ENCODE measurements at places on chromosomes 6 and 20.

DNA sequence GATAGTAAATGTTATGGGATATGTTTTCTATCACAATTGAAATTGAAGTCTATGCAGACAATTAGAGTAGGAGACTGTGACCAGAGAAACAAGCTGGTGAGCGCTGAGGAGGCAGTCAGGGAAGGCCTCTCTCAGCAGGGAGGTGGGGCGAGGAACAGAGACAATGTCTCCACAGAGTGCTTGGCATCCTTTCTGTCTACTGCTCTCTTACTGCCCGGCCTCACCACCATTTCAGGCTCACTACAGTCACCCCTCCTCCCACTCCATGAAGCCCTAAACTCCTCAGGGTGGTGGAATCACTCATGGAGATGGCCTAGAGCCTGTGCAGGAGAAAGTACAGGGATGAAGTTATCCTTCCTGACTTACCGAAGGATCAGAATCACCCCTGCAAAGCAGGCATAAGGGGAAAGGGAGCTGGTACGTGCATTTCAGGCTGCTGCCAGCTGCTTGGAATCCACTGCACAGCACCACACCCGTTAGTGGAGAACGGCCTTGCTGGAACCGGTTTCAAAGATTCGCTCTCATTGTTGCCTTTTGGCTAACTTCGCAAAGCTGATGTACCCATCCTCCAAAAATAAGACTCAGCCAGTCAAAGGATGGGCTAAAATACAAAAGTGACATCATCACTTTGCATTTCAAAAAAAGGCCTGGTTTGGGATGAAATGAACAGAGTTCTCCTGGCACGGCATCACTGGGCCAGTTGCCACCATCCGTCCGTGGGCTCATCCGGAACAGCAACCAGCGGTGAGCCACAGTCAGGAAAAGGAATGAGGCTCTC, 67.3 kb downstream of the SLC22A23 start:
- DNase-seq: peak; percentile 83

GRCh38 chr6:148593813-148594170, 153.0 kb upstream of the UST start:
- no peak for DNase-seq

GRCh38 chr6:143747347-143747842, 69.6 kb downstream of the PHACTR2 start:
- DNase-seq: no peak

- DNase-seq: no peak
These were observed 485.9 kb downstream of the EYS start for GRCh38 chr6:65221153-65221552.

DNA sequence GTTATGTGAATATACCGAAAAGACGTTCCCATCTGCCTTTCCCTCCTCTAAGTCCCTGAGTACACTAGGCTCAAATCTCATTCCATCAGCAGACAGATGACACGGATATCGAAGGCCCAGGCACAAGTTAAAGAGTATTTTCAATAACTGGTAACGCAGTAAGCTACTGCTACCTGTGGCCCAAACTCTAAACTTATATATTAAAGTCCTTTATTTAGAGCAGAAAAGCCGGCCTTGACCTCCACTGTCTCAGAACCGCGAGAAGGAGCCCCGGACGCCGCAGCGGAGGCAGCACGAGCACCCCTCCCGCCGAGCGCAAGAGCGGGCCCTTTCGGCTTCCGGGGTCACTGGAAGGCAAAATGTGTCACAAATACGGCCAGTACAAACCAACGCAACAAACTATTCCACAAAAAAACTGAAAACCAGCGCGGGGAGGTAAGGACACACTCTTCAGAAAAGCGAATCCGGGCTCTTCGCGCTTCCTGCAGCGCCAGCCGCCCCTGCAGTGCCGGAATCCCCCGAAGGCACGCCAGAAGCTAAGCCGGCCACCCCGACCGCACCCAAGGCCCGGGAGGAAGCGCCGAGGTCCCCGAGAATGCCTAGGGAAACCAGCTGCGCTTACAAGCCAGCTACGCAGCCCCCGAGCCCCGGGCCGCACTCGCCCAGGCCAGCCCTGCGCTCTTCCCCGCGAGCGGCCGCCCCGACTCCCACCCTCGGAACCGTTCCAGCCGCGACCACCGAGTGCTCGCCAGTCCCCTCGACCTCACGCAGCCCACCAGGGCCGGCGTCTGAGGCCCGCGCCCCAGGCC, 681 bp downstream of the DIDO1 start:
- DNase-seq: peak; percentile 30

DNA sequence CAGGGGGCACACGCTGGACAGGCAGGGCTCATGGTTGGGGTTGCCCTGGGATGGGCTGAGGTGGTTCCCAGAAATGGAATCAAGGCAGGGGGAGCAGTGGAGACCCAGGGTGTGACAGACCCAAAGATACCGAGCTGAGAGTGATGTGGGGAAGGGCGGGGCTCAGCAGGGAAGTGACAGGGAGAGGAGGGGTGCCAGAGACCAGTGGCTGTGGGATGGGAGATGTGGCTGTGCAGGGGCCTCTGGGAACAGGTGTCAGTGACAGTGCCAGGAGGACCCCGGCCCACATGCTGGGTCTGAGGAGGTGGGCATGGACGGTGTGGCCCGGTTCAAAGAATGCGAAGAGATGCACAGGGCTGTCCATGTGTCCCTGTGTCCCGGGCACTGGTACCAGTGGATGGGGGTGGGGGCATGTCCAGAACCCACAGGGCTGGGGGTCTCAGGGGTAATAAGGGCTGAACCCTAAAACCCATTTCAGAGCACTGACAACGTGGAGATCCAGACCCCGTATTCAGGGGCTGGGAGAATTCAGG, 1.0 kb downstream of the CABLES2 start:
- DNase-seq: no peak

DNA sequence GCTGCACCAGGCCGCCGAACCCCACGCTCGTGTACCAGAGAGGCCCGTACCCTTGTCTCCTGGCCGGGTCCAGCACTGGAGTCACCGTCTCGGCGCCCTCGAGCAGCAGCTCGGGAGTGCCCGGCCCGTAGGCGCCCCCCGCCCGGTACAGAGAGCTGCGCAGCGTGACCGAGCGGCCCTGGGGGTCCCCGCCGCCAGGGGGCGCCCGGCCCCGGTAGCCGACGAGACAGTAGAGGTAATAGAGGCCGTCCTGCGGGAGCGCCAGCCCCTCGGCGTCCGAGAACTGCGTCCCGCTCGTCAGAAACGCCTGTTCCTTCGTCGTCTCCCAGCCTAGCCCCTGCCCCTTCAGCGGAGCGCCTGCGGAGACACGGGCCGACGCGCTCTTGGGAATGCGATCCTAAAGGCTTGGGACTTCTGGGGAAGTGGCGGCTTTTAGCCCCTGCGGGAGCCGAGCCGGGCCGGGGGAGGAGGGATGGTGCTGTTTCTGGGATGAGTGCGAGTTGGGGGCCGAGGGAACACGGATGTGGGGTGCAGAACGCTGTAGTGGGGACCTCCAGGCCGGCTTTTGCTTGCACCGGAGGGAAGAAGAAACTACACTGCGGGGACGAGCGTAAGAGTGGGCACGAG, 1.3 kb downstream of the LTB start:
- peak; percentile 87 for DNase-seq

DNA sequence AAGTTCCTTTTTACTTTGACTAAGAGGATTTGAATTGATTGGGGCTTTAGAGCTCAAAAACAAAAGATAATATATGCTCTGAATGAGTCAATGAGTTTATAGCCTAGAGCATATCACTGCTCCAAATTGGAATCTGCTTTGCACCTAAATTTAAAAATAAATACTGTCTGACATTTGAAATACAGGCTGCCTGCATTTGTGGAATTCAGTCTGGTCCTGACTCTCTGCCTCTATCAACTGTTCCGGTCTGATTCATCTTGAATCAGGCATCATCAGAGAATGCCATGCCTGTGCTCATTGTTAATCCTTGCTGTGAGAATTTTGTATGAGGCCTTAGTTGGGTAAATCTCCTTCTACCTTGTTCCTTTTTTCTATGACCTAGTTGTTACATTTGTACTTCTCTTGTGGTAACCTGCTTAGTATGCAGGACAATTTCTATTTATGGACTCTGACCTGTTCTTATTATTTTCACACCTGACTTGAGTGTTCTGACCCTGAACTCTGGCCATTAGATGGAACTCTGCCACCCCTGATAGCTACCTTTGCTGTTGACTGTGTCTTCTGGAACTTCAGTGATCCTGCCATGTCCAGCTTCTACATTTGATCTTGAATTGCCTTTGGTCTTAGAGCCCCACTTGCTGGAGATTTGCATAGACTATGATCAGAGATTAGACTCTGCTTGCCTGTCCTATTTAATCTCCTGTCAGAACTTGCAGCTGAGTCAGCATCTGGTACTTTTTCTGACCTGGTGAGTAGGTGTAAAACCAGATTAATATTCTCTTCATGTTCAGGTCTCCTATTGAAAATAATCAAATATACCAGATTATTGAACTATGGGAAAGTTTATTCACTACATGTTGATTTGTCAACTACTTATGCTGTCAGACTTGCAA, 442.7 kb upstream of the HS3ST5 start:
- DNase-seq: no peak

DNA sequence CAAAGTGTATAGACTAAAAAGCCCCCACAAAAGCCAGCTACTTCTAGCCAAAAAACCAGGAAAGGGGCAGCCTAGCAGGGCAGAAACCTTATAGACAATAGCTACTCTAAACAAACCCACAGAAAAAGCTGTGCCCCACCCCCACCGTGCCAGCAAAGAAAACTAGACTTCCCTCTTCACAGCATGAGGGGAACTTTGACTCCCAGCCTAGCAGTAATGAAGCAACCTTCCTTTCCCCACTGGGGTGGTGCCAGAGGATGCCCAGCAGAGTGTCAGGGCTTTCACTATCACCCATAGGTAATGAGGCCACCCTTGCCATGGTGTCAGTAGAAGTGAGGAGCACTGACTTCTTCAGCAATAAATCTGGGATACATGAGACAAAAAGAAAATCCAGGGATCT, 99.0 kb upstream of the LGSN start:
- DNase-seq: no peak

GRCh38 chr6:133404151-133404550, 163.0 kb downstream of the EYA4 start:
- no peak for DNase-seq

DNA sequence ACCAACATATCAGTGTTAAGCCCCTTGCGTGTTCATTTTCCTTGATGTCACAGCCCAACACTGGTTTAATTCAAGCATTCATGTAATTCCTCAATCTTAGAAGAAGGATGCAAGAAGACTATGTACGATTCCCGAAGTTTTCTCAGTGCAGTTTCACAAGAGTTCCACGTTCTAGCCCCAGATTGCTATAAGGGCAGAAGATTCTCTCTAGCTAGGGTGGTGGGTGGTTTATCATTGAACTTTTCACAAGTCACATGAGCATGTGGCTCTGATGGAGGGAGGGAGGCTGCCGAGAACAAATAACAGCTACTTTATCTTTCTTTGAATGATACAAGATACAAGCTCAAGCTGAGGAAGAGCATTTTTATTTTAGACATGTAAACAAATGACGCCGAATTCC, 71.9 kb upstream of the NHSL1 start:
- DNase-seq: no peak

DNA sequence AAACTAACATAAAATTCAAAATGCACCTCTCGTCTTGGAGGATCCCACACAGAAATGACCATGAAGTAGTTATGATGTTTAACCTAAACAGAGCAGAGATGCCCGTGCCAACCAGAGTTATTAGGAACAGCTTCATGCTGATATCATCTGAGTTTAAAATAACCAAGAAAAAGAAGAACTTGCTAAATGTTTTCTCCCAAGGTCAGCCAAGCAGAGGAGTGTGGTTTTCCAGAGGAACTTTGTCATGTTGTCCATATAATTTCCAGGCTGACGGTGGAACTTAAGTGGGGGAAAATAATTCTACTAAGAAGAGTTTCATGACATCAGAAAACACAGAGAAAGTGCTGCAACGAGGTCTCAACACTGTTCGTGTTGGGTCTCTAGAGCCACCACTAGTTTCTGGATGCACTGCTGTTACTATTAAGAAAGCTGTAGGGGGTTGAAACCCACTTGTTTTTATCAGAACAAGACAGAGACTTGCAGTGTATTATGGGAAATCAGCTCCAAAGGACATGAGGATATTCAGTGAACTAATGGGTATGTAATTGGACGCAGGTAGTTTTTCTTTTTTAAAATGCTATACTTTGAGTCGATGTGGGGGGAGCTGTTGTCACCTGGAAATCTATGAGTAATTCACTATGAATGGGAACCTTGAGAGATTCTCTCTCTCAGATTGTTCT, 5.2 kb downstream of the AGPAT4 start:
- no peak for DNase-seq

DNA sequence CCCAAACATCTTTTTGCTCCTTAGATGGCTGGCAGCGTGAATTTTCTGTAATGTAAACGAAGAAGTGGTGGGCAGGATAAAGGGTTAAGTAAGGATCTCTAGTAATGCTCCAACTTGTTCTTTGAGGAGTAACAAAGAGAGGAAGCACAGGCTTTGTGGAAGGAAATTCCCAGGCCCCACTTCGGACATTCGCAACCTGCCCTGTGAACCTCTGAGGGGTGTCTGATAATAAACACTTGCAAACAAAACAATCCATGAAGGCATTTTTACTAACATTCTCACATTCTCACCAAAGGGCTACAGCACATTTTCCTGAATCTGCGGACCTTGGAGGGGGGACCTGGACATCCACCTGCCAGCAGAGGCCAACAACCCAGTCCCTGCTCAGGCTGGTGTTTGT, 25.8 kb upstream of the ADGRF5 start:
- peak; percentile 89 for DNase-seq

DNA sequence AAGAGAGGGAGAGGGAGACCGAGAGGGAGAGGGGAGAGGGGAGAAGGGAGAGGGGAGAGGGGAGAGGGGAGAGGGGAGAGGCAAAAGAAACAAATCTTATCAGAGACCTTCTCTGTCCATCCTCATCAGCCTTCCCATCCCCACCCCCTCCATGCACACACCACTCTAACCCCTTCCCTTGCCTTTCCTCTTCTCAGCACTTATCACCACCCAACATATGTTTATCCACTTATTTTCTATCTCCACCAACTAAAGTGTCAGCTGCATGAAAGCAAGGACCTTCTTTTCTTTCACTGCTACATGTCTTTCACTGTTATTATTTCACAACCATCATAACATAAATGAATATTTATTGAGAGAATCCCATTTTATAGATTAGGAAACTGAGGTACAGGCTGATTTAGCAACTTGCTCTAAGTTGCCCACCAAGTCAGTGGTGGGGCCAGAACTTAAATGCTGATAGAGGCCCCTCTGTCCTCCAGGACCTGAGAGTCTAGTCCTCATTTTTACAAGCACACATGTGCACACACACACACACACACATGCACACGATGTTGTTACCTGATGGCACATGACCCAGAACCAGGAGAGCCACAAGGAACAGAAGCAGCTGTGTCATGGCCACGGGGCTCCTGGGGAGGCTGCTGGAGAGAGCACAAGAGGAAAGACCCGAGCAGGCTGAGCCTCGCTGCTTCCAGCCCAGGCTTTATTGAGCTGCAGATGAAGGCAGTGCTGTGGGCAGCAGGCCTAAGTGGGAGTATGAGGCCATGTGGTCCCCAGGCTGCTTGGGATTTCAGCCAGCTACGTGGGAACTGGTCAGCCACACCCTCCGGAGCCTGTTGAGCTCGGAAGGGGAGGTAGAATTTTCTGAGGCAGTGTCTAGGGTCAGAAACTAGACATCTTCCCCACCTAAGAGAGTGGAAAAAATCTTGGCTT, 2.3 kb downstream of the DEFB124 start:
- no peak for DNase-seq

GRCh38 chr6:2309122-2309521, 63.7 kb upstream of the GMDS start:
- no peak for DNase-seq

DNA sequence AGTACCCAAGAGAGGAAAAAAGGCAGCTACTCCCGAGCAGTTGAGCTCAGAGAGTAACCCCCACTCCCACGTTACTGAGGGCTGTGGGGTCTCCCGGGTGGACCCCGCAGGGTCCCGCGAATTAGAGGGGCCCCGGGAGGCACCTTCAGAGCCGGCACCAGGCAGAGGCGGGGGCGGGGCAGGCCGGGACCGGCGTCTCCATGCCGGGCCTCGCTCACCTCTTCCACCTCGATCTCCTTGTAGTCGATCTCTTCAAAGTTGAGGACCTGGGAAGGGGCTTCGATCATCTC, 381 bp downstream of the MAP3K7 start:
- DNase-seq: no peak
